ENCODE measurements at places on chromosomes 1 and 21.

GRCh38 chr1:214224611-214225354, 56.2 kb upstream of the SMYD2 start:
- DNase-seq, result no peak

DNA sequence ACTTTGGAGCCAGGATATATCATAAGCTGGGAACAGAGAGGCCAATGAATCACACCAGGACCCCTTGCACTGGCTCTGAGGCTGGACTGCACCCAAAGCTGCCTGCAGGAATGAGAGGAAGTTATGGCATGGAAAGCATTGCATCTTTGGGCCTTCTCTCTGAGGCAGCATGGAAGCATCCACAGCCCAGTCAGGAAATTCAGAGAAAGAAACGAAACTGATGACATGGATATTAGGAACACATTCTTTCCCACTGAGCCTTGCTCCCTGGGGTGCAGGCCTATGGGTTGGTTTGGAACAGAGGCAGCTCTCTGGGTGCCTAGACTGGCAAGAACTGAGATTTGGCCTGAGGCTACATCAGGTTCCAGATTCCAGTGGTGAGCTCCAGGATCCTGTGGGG, 98.6 kb downstream of the NGF start:
- DNase-seq, result no peak

GRCh38 chr1:48039088-48040054, 42.2 kb upstream of the TRABD2B start:
- DNase-seq, result no peak

DNA sequence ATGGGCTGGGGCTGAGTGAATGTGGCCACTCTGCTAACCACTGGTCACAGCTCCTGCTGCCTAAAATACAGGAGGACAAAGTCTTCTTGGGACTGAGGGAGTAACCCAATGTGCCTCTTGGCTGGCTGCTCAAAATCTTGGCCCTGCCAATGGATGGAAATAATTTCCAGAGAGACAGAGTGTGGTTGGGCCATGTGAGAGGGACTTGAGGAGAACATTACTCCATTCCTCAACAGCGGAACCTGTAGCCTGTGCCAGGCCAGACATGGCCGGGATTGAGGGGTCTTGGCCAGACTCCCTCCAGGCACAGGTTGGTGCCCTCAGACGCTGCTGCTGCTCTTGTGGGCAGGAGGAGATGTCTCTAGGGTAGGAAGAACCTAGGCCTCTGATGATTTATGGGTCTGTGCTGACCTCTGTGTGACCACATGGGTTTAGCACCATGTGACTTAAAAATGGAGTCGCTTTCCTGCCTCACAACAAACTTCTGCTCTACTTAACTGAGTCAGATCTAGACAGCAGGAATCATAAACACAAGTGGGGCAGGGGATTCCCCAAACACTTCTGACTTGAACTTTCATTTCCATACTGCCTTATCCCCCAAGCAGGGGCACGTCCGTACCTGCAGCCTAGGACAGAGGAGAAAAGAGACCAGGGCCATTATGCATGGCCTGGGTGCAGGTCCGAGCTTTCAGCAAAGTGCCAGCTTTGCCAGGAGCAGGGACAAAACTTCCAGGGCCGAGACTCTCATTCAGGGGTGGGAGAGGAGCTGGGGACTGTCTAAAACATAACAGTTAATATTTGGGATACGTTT, 79.2 kb downstream of the CD34 start:
- DNase-seq, result peak; percentile 45

DNA sequence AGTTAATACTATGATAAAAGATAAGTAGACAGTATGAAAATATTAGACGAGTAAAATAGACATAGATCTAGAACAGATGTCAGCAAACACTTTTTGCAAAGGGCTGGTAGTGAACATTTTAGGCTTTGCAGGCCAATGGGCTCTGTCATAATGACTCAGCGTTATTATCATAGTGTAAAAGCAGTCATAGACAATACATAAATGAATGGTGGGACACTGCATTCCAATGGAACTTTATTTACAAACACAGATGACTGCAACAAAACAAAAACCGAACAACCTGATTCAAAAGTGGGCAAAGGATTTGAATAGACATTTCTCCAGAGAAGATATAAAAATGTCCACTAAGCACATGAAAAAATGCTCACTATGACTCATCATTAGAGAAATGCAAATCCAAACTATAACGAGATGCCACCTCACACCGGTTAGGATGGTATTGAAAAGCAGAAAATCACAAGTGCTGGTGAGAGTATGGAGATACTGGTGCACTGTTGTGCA, 7.3 kb downstream of the GSTM5 start:
- DNase-seq, result no peak

DNA sequence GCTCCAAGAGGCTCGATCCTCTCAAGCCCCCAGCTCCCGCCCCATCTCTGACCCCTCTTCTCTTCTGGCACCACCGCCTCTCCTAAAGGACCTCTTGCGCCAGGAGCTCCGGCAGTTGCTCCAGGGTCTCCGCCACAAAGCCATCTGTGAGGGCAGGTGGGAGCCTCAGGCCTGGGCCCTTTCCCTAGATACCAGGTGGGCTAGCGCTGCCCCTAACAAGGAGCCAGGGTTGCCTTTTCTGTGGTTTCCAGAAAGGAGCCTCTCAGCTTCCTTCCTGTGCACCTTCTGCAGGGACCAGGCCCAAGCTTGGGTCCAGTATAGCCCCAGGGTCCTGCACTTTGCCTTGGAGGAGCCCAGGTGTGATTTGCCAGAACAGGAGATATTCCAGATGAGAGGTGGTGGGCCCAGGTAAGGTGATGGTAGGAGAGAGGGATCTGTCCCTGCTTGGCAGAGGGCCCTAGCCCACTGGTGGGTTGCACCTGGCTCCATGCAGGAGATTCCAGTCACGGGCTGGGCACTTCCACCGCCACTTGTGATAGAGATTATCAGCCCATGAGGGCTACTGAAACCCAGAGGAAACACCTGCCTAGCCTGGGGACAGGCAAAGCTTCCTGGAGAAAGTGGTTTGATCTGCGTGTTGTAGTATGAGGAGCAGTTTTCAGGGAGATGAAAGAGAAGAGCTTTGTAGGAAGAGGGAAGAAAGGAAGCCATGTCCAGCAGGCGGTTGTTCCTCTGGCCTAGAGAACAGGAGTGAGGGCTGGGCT, 1.0 kb downstream of the CCDC24 start:
- no peak for DNase-seq

- DNase-seq, result no peak
Observed at GRCh38 chr1:232322162-232322734, 307.7 kb downstream of the SIPA1L2 start.

- no peak for DNase-seq
Observed at GRCh38 chr1:36594023-36594422, 111.3 kb upstream of the CSF3R start.

- DNase-seq, result no peak
Observed at GRCh38 chr1:100952104-100952745, 56.3 kb downstream of the SLC30A7 start.

GRCh38 chr21:43643193-43643592, 16.1 kb downstream of the HSF2BP start:
- DNase-seq, result no peak

GRCh38 chr21:36887963-36888362, 78.5 kb downstream of the HLCS start:
- DNase-seq, result no peak

DNA sequence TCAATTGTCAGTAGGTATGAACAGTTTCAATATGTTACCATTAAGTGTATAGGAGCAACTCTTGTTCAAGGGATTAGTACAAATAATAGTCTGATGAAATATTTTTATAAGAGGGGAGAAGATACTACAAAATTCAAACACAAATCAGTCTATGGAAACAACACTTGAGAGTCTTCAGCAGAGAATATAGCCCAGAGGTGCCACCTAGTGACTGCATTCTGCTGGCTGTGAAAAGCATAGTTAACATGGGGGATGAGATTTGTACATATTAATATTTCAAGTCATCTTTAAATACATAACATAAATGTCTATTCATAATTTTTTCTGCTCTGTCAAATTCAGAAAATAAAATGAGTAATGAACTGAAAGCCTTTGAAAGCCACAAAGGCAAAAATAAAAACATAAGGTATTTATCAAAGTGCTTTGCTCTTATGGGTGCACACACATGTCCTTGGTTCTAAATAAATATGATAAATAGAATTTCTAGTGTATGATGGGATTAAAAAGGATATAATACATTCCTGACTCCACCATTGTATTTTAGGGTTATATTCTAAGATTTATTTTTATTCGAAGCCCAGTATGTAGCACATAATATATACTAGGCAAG, 440.9 kb upstream of the ZRANB2 start:
- DNase-seq, result no peak

GRCh38 chr1:171753685-171754352, 12.0 kb upstream of the VAMP4 start:
- DNase-seq, result no peak

DNA sequence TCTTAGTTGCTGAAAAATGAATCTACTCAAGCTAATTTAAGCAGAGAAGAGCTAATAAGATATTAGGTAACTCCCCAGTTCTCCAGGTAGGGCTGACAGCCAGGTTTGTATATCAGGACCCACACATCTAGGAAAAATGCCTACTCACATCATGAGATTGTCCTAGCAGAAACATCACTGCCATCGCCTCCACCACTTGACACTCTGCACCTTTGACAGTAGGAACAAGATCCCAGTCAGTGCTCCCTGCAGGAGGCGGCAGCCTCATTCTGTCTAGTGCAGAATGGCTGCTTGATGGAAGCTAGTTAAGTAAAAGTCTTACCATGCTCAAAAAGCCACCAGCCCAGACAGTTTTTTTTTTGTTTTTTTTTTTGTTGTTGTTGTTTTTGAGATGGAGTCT, 31.6 kb upstream of the USP1 start:
- no peak for DNase-seq

GRCh38 chr21:41367301-41367944, 5.6 kb downstream of the MX2 start:
- no peak for DNase-seq

DNA sequence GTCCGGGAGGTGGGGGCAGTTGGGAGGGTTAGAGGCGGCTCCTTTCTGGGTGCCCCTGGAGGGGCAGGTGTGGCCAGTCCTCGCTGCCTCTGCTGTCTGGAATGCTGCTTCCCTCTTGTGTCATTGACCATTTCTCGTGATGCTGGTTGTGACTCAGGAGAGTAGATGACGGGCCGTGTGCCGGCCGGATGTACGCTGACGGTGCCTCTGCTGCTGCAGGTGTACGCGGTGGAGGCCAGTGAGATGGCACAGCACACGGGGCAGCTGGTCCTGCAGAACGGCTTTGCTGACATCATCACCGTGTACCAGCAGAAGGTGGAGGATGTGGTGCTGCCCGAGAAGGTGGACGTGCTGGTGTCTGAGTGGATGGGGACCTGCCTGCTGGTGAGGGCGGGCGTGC, 13.9 kb downstream of the PRMT2 start:
- no peak for DNase-seq

DNA sequence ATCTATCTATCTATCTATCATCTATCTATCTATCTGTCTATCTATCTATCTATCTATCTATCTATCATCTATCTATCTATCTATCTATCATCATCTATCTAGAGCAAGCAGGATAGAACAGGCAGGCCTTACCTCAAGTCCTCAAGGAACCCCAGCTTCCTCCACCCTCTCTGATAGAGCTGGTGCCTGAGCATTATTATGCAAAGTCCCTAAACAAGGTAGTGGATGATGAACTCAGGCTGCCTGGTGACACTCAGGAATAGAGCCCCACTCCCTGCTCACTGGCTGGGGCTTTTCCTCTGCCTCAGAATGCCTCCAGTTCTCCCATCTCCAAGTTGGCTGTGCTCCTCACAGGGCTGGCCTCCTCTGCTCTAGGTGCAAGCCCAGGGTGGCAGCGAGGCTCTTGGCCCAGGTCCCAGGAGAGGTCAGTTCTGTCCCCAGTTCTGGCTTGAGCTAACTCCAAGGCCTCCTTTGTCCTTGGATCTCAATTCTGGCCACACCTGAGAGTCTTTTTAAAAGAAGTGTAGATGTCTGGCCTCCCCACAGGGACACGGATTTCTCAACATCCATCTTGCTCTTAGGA, 60.2 kb downstream of the PCP4 start:
- DNase-seq, result no peak

- no peak for DNase-seq
Observed at GRCh38 chr1:4563586-4563985, 90.8 kb upstream of the AJAP1 start.

DNA sequence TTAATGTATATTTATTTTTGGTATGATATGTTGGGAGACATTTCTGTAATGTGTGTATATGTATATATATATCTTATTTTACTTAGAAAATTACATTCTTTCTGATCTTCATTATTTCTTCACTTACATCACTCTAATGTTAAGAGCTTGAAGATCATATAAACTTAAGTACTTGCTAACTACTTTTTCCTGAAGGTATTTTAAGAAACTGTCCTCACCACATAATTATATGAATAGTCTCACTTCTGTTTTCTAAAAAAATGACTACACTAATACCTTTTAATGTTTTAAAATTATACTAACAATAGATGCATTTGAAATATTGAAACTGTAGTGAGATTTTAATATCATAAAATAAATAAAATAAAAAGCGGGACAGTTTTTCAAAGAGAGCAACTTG, 377.1 kb downstream of the LRRIQ3 start:
- DNase-seq, result no peak

- DNase-seq, result no peak
Observed at GRCh38 chr1:166822385-166822784, 16.9 kb upstream of the POGK start.

GRCh38 chr21:31967334-31967733, 94.5 kb downstream of the HUNK start:
- no peak for DNase-seq

- no peak for DNase-seq
Observed at GRCh38 chr1:109630081-109630897, 10.7 kb downstream of the AMPD2 start.

DNA sequence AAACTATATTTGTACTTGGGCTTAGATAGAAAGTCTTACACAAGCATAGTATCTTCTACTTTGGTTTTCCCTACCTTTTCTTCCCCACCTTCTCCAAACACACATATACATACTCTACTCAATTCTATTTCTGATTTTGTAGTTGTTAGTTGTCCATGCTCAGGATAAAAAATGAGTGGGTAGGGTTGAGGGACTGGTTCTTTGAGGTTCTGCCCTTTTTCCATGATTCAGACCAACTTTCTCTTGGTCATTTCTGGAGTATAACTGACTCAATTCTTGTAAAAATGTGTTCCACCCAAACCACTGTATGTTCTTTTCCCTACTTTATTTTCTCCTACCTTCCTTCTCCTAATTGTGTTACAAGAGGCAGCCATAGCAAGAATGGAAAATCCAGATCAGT, 3.3 kb downstream of the CFAP126 start:
- DNase-seq, result no peak

GRCh38 chr1:98991127-98992012, 13.3 kb downstream of the PLPPR5 start:
- no peak for DNase-seq

DNA sequence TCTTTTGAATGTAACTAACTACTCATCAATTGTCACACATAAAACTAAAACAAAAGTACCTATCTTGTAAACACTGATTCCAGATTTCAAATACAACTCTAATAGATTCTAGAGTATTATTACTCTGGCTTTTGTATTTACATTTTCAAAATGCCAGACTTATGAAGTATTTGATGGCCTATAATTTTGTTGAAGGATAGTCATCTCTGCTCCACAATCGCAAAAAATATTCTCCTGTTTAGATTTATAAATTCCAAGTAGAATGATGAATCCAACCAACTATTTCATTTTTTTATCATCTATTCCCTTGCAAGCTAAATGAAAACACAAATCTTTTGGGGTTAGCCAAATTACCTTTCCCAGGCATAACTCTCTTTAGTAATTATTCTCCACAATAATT, 75.0 kb upstream of the GUCA2A start:
- no peak for DNase-seq
